Neural progenitor cell (in vitro differentiated cells): ENCODE measurements at places on chromosomes 3 and 15. TPM values are rescaled to one million over a fixed set of nuclear protein-coding genes. Genes with fewer than 3 reads are reported as not detected.

DNA sequence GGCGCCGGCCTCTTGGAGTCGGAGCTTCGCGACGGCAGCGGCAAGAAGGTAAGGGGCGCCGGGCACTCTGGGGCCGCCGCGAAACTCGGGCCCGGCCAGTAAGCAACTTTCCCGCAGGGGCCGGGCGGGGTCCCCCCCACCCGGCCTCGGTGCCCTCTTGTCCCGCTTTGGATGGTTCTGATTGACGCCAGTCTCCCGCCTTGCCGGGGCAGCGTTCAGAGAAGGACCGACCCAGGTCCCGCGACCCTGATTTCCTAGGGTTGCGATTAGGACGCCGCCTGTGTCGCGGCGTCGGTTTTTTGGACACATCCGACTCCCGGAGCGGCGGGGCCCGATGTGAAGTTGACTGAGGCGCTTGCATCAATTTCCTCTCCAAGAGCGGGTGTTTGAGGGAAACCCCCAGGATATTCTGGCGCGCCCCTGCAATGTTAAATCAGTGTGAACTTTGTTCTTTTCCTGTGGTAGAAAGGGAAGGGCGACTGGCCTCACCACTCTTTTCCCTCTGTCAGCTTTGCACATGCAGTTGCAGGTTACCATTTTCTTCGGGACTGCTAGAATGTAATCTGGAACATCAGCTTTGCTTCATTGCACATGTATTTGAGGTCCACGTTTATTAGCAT lies 755 bp downstream of the PDE8A start:
- peak; percentile 53 for DNase-seq

GRCh38 chr3:129034642-129035041 lies 25.9 kb upstream of the GP9 start:
- DNase-seq = no peak

DNA sequence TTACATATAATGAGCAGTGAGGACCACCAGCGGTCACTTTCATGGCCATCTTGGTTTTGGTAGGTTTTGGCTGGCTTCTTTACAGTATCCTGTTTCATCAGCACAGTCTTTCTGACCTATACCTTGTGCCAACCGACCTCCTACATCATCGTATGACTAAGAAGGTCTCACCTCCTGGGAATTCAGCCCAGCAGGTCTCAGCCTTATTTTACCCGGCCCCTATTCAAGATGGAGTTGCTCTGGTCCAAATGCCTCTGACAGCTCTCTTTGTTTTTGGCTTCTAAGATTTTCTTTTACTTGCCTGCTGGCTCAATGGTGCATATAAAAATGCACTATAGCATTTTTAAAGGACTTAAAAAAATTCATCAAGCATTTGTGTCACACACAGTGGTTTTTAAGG lies 3.2 kb upstream of the MME start:
- DNase-seq = no peak

DNA sequence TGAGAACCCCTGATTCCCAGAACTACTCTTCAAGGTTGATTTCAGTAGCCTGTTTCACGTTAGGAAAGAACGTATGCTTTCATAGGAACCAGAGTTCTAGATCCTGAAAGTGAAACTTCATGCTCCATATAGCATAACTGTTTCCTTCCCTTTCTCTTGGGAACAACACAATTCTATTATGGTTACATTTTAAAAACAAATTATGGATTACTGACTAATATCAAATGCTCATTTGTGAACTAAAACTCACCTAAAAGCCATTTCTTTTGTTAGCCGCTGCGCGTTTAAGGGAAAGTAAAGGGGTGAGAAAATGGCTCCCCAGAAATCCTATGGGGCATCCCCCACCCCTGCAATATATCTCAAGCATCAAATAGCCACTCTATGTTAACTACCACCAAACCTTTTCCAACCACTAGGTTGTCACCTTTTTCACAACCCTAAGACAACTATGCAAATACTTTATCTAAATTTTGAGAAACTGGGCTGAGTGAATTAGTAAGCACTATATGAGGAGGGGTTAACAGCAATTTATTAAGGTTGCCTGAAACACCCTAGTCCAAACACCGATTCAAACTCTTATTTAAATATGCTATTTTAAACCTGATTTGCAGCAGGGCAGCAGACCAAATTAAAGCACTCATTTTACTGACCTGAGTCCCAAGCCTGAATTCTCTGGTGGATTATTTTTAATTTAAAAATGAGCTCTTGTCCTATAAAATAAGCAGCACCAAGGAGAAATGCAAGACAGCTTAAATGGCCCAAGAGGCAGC lies 2.4 kb downstream of the SIAH2 start:
- DNase-seq = no peak

- DNase-seq = no peak
Measured at GRCh38 chr15:42130246-42130986, 26.0 kb downstream of the PLA2G4F start.

DNA sequence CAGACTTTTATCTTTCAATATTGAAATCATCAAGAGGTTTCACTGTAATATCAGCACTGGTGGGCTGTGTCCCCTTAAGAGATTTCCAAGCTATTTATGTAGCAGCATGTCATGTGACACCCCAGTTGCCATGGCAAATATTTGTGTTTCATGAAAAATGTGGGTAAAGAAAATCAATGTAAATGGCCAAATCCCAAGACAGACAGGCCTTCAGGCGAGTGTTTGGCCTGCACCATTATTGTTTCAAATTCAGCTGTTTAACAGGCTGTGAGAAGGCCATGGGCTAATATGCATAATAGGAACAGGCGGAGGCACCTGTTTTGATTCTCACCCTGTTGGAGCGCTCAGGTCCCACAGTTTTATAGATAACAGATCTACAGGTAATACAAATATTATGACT lies 104.2 kb downstream of the IQCH start:
- no peak for DNase-seq

DNA sequence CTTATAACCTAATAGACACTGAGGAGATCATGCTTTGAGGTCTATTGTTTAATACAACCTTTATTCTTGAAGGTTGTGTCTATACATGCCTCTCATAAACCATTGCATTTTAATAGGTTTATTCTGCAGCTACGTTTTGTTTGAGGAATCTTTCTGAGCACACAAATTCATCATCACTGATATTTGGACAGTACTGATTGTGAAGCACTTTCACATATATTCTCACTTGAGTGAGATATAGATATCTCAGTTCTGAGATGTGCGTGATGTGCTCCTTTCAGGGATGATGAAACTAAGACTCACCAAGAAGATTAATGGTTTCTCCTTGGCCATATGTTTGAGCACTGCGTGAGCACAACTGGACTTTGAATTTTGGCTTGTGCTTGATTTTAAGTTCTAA lies 374.4 kb downstream of the LPP start:
- DNase-seq = no peak

DNA sequence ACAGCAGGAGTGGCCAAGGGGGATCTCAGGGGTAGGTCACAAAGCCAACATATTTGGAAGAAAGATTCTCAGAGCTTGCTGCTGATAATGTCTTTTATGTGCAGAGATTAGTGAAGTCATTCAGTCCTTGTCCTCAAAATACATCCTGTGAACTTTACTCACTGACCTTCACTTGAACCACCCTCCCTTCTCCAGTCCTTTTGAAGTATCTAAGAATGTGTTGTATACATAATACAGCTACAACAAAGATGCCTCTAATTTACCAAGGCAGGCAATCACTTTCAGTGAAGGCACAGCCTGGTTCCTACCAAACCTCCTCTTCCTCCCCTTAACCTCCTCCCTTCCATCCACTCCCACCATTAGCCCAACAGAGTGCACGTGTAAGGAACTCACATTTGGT lies 38.3 kb downstream of the ETV5 start:
- DNase-seq = no peak

GRCh38 chr3:27556887-27557286 lies 72.7 kb upstream of the SLC4A7 start:
- no peak for DNase-seq

GRCh38 chr15:66629817-66630576 lies 64.2 kb upstream of the LCTL start:
- DNase-seq = no peak

GRCh38 chr3:194103983-194104751 lies 31.8 kb upstream of the HES1 start:
- peak; percentile 62 for DNase-seq

DNA sequence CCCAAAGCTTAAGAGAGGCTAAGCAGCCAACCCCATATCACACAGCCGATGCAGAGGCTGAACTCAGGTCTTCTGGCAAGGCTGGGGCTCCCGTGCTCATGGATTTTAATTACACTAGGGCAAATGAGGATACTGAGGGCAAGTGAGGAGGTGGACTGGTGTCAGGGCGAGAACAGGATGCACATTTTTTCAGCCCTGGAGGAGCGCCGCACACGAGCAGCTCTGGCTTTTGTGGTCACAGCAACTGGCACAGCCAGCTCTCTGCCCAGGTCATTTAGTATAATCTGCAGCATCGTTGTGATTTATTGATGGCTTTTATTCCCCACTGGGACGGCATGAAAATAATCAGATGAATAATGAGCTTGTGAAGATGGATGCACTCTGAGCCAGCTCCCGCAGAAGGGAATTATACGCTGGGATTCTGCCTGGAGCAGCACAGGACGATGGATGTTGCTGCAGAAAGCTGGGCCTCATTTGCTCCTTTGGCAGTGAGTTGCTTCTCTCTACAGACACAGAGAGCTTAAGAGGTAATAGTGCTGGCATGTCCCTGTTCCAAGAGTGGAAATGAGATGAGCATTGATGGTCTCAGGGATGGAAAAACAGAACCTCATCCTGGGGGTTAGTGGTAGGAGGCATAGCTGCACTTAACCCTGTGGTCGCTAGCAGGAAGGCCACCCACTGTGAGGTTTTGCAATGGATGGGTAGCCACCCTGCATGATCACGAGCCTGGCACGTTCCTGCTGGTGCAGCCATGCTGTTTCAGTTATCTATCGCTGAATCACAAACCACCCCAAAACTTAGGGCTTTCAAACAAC lies 135.4 kb downstream of the UACA start:
- DNase-seq = no peak

Gene ARRDC4
- 19.9 and 28.2 TPM in 2 replicates for total RNA-seq

Gene ALDH1A3
- total RNA-seq = 0.74 and 0.80 TPM in 2 replicates

Gene FAM81A
- total RNA-seq = 0.41 and 0.87 TPM in 2 replicates

Gene SOX2
- total RNA-seq = 584 and 605 TPM in 2 replicates

Gene FBN1
- 63.1 and 78.8 TPM in 2 replicates for total RNA-seq
